ENCODE measurements at places on chromosomes 1 and 21.

DNA sequence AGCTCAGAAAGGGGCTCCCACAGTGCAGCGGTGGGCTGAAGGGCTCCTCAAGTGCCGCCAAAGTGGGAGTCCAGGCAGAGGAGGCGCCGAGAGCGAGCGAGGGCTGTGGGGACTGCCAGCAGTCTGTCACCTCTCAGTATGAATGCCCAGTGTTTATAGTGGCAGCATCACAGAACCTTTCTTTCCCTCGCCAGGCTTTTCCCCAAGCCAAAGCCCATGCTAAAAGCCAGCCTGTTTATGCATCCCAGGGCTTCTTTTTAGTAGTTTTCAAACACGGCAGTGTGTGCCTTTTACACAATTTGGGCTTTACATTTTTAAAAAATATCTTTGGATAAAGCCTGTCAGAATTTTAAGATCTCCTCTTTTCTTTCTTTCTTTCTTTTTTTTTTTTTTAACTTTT is 70.6 kb downstream of the CENPF start:
- DNase-seq = no peak

DNA sequence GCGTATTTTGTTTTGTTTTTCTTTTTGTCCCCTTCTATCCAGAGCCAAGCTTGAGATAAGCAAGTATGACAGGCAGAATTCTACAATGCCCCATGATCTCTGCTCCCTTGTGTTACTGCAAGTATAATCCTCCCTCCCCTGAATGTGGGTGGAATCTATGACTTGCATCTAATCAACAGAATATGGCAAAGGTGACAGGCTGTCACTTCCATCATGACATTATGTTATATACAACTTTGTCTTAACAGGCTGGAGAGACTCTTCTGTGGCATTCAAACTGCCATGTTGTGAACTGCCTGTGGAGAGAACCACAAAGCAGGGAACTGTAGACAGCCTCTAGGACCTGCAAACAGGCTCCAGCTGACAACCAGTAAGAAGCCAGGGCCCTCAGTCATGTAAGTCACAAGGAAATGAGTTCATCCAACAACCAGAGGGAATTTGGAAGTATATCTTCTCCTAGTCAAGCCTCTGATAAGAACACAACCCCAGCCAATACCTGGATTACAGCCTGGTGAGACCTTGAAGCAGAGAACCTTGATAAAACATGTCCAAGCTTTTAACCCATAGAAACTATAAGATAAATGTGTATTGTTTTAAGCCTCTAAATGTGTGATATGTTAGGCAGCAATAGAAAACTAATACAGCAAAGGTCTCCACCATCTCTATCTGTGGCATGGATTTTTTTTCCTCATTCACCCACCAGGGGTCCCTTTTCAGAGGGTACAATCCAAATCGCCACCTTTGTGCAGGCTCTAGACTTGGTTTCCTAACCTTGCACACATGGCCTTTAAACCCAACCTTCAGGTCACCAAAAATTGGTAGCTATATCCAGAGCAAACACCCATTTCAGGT is 5.7 kb upstream of the C1orf162 start:
- no peak for DNase-seq

GRCh38 chr1:112296908-112297307 is 99.1 kb upstream of the CTTNBP2NL start:
- DNase-seq = no peak

- no peak for DNase-seq
Observed at GRCh38 chr1:100717218-100717617, 2.3 kb upstream of the VCAM1 start.

GRCh38 chr1:90621986-90622385 is 95.1 kb downstream of the BARHL2 start:
- no peak for DNase-seq

DNA sequence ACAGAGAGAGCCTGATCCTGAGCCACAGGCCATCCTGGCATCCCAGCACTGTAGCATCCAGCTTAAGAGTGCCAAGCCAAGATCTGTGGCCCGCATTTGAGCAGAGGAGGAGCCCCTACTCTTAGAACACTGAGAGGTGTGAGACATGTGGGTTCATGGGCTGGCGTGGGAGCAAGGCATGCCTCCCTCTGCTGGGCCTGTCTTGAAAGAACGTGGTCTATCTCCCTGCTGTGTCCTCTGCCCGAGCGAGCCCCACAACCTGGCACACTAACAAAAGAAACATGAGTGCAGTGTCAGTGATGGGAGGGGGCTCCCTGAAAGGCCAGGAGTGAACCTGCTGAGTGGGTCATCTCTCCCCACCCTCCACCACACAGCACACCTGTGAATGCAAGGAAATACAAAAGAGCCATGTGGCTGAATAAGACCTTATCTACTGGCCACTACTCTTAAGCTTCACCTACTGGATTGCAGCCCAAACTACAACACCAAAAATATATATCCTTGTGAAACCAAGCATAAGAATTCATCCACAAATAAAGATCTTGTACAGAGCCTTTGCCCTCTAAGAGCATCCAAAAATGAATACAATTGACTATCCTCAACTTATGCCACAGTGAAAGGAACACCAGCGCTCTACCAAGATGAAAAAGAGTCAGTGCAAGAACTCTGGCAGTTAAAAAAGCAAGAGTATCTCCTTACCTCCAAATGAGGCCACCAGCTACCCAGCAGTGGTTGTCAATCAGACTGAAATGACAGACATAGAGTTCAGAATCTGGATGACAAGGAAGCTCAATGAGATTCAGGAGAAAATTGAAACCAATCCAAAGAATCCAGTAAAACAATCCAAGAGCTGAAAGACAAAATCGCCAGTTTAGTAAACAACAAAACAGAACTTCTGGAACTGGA is 259.4 kb upstream of the DAB1 start:
- DNase-seq = no peak

DNA sequence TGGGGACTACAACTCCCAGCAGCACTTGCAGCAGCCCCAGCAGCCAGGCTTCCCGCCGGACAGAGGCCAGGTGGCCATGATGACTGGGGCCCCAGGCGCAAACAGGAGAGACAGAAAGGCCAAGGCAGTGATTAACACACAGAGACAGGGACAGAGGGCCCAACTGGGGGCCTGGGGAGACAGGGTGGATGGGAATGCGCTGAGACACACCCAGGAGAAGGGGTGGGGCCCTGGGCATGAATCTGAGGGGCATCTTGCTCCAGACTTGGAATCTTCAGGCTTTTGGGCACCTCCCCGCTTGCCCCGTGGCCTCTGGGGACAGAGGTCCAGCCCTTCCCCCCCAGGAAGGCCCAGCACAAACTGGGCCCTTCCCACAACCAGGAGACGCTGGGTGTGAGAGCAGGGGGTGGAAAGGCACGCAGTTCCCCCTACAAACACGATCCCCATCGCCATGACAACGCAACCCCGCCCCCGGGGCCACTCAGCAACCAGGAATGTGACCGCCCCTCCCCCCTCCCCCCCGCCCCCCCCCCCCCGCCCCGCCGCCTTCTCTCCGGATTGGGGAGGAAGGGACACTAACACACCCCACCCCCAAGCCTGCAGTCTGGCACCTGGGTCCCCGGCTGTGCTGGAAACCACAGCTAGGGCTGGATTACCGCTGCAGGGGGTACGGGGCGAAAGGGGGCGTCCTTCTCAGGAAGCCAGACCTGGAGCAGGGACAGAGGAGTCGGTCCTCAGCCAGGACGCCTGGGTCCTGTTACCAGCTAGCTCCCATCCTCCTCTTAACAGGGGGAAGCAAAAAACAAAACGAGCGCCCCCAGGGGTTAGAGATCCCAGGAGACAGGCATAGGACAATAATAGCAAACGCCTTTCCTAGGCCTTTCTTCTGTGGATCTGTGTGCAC is 4.5 kb downstream of the HDGF start:
- DNase-seq = peak; percentile 84

DNA sequence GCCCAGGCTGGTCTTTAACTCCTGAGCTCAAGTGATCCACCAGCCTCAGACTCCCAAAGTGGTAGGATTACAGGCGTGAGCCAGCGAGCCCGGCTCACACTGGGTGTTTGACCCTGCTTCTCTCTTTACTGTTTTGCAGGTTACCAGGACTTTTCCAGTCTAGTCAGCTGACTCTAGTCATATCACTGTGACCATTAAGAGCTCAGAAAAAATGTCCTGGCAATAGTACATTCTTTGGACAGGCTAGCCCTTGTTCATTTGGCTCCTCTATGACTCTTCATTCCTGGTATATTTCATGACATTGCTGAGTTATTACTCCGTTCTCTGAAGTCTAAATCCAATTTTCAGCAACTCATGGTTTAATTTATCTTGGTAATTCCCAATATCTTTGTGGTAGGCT is 8.0 kb upstream of the CA6 start:
- no peak for DNase-seq

- no peak for DNase-seq
Observed at GRCh38 chr21:39681257-39681656, 63.7 kb upstream of the IGSF5 start.

GRCh38 chr1:234611847-234612351 is 1.9 kb upstream of the IRF2BP2 start:
- DNase-seq = no peak

DNA sequence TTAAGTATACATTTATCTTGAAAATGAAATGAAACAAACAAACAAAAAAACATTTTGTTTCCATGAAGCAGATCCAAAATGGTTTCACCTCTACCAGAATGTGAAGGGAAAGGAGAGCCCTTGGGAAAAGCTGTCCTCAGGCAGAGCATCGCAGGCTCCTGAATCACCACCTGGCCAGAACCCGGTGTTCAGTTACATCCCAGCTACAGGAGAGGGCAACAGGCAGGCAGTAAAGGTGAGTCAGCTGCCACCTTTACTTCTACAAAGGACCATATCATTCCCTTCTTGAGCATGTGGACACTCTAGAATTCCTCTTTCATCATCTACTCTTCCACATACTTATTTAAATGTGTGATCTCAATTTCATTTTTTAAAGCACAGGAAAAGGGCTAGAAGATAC is 151.2 kb downstream of the PIGK start:
- DNase-seq = no peak

GRCh38 chr1:248816042-248816851 is 9.5 kb downstream of the SH3BP5L start:
- DNase-seq = no peak

- DNase-seq = no peak
Observed at GRCh38 chr1:178434360-178434759, 62.4 kb downstream of the CLEC20A start.

DNA sequence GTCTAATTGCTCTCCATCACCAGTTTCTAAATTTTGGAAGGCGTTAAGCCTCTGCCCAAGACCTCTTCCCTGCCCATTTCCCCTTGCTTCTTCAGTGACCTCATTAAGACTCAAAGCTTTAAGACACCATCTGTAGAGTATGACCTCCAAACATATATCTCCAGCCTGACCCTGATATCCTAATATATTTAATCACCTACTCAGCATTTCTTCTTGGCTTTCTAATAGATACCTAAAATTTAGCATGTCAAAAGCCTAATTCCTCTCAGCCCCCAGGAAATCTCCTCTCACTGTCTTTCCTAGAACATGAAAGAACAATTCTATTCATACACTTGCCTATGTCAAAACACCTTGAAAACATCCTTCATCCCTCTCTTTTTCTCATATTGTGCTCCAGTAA is 235.5 kb upstream of the HOOK1 start:
- DNase-seq = no peak

- no peak for DNase-seq
Observed at GRCh38 chr1:115170961-115171392, 81.7 kb upstream of the TSPAN2 start.

GRCh38 chr1:31798433-31799195 is 17.2 kb downstream of the SPOCD1 start:
- no peak for DNase-seq

GRCh38 chr21:17444828-17445227 is 68.0 kb upstream of the CXADR start:
- DNase-seq = no peak

- DNase-seq = no peak
Observed at GRCh38 chr1:197915862-197916499, 1.2 kb upstream of the LHX9 start.

DNA sequence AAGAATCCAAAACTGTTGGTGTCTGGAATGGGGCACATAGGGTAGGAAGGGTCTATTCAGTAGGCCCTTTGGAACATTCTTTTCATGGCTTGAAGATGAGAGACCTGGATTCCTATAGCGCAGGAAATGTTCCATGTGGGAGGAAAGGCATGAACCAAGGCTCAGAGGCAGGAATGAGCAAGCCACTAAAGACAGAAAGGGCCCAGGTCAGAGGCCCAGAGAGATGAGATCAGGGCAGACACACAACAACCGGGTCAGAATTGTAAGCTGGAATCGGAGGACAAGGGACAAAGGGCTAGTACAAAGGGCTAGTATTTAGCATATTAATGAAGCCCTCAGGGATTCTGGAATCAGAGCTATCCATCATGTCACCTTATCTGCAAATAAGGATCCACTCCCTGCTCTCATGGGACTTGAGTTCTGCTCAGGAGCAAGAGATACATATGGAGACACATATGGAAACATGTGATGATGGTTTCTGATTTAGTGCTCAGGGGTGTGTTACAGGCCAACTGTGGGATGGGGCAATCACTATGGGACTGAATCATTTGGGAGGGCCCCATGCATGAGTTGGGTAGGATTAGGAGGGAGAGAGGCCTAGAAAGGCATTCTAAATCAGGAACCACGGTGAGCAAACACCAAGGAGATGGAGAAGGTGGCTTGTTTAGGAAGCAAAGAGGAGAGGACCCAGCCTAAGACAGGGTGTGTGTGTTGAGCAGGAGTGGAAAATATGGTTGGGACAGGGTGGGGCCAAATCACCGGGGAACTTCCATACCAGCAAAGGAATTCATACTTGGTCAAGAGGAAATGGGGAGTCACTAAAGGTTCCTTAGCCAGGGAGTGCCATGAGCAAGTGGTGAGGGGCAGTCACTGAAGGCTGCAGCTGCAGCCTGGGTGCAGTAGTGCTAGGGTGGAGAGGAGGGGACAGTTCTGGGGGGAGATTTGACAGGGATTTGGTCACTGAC is 8.6 kb downstream of the NECTIN4 start:
- DNase-seq = no peak

GRCh38 chr1:211726467-211726995 is 51.1 kb upstream of the NEK2 start:
- no peak for DNase-seq

DNA sequence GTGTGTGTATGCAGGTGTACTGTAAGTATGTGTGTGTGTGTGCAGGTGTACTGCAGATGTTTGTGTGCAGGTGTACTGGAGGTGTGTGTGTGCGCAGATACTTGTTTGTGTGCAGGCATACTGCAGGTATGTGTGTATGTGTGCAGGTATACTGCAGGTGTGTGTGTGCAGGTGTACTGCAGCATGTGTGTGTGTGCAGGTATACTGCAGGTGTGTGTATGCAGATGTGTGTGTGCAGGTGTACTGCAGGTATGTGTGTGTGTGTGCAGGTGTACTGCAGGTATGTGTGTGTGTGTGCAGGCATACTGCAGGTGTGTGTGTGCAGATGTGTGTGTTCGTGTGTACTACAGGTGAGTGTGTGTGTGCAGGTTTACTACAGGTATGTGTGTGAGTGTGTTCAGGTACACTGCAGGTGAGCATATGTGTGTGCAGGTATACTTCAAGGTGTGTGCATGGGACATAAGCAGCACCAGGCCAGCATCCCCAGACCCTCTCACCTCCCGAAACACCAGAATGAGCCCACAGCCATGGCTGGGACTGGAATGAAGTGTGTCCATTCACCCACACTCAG is 97.5 kb downstream of the DMRTB1 start:
- DNase-seq = no peak

GRCh38 chr1:246772686-246773085 is 48.5 kb downstream of the SCCPDH start:
- DNase-seq = no peak

Measured in CD4-positive, alpha-beta T cell treated with Interleukin-17A for 1 hour (primary cell).